CD4-positive, CD25-positive, alpha-beta regulatory T cell (primary cell): ENCODE measurements at places on chromosomes 3 and 15.
A peak's percentile ranks its signal among the peaks of the same experiment; 100 is the strongest.

- no peaks in the 10 kb centered on the region for H3K4me1 ChIP-seq
- H3K36me3 ChIP-seq, result no peaks in the 10 kb centered on the region
- no peak for DNase-seq
- H3K27ac ChIP-seq, result no peak overlapping the region
- H3K4me3 ChIP-seq, result no peak overlapping the region
Observed at GRCh38 chr15:87648278-87648677, 608.3 kb downstream of the NTRK3 start.

- DNase-seq, result no peak
- peak overlapping the region; percentile 76 for H3K27ac ChIP-seq
- H3K27me3 ChIP-seq, result no peaks in the 10 kb centered on the region
- H3K4me3 ChIP-seq, result peak overlapping the region; percentile 77
- peaks cover 9% of the 10 kb centered on the region for H3K36me3 ChIP-seq
Observed at GRCh38 chr3:152321955-152322377, 53.2 kb downstream of the MBNL1 start.

DNA sequence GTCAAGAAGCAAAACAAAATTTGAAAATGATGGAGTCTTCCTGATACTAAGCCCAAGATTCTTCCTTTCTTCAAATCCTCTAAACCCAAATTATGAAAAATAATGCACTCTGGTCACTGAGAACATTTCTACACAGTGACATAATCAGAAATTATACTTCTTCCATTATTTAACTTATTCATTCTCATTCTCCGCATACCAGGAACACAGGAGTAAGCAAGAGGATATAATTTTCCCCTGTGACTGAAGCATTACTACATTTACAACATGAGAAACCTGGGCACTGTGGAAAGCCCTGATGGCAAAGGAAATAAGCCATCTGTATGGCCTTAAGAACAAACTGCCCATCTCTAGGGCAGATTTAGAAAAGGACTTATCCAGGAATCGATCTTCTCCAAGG, 47.0 kb downstream of the EXD1 start:
- H3K27ac ChIP-seq, result no peak overlapping the region
- no peak for DNase-seq
- H3K27me3 ChIP-seq, result no peaks in the 10 kb centered on the region
- no peaks in the 10 kb centered on the region for H3K36me3 ChIP-seq
- no peaks in the 10 kb centered on the region for H3K4me1 ChIP-seq
- no peak overlapping the region for H3K4me3 ChIP-seq

DNA sequence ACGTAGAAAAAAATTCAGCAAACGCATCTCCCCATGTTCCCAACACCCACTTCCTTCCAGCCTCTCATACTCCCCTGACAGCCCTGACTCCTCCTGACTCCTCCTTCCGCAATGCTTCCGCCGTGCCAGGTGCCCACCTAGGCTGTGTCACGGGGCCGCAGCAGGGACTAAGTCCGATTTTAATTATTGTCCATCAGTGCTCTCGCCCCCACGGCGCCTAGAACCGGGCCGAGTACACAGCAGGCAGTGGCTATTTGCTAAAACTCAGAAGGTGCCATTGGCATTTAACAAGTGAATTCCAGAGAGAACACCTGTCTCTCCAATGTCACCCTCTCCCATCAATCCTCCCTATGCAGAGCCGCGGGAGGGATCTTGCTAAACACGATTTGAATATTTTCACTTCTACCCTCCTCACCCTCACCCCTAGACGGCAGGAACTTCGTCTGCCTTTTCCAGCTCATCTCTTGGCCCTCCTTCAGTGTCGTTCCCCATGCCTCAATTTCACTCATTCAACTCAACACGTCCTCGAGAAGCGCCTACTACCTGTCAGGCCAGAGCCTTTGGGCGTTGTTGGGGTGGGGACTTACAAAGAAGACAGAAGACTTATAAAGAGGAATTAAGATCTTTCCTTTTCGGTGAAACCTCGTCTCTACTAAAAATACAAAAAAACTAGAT, 11.5 kb upstream of the SHF start:
- no peaks in the 10 kb centered on the region for H3K36me3 ChIP-seq
- peak; percentile 57 for DNase-seq

DNA sequence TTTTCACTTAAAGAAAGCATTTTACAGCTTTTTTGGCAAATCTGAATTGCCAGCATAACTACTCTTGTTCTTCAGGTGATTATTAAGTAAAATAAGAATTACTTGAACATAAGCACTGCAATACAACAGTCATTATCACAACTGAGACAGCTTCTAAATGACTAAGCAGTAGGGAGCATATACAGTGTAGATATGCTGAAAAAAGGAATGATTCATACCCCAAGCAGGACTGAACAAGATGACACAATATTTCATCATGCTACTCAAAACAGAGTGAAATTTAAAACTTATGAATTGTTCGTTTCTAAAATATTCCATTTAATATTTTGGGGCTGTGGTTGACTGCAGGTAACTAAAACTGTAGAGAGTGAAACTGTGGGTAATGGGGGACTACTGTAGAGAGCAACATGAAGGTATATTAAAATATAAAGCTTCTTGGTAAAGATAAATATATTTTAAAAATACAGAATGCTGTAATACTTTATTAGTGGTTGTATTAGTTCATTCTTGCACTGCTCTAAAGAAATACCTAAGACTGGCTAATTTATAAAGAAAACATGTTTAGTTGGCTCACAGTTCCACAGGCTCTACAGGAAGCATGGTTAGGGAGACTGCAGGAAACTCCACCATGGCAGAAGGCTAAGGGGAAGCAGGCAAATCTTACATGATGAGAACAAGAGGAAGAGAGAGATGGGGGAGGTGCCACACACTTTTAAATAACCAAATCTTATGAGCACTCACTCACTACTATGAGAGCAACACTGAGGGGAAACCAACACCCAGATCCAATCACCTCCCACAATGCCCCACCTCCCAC, 84.8 kb downstream of the DCLK3 start:
- no peaks in the 10 kb centered on the region for H3K36me3 ChIP-seq
- H3K27ac ChIP-seq, result no peak overlapping the region
- H3K27me3 ChIP-seq, result peaks cover 2% of the 10 kb centered on the region
- no peaks in the 10 kb centered on the region for H3K4me1 ChIP-seq
- H3K4me3 ChIP-seq, result no peak overlapping the region

- H3K27ac ChIP-seq, result no peak overlapping the region
- no peaks in the 10 kb centered on the region for H3K36me3 ChIP-seq
- no peak overlapping the region for H3K4me3 ChIP-seq
- H3K27me3 ChIP-seq, result no peaks in the 10 kb centered on the region
- H3K4me1 ChIP-seq, result no peaks in the 10 kb centered on the region
Observed at GRCh38 chr3:145191543-145191942, 969.4 kb downstream of the PLOD2 start.

GRCh38 chr3:10300087-10300486, 7.3 kb upstream of the GHRL start:
- no peak overlapping the region for H3K27ac ChIP-seq
- H3K27me3 ChIP-seq, result no peaks in the 10 kb centered on the region
- H3K4me1 ChIP-seq, result no peaks in the 10 kb centered on the region
- no peak for DNase-seq
- peaks cover 64% of the 10 kb centered on the region for H3K36me3 ChIP-seq

GRCh38 chr3:150384296-150385212, 23.5 kb upstream of the TSC22D2 start:
- no peaks in the 10 kb centered on the region for H3K27me3 ChIP-seq
- no peak overlapping the region for H3K27ac ChIP-seq
- no peaks in the 10 kb centered on the region for H3K36me3 ChIP-seq
- peaks cover 16% of the 10 kb centered on the region for H3K4me1 ChIP-seq
- H3K4me3 ChIP-seq, result peak overlapping the region; percentile 73
- DNase-seq, result peak; percentile 27

DNA sequence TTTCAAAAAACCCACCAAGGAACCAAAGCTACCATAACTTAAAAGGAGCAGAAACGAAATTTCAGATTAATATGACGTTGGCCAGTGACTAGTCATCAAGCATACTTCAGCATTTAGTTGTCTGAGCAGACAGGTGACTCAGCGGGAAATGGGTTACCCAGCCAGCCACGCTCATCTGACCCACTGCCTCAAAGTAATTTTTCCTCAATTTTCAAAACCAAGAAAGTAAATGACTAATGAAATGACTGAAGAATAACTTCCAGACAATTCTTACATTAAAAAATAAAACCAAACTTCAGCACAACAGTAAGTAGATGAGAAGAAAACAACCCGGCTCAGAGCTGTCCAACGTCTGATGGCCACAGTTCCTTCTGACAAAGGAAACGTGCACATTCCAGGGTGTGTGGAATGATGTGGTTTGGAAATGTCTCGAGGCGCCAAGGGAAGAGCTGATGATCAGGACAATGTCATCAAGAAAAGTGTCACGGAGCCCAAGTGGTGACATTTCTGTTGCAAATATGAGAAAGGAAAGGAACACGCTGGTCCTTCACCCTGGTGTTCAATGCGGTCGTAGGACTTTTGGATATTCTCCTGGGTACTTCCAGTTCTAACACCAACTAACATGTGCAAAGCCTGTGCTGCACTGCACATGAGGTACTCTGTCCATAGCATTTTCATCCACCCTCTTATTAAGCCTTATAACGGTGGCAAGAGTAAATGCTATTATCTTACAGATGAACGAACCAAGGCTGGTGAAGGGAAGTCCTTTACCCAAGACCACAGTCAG, 79.1 kb downstream of the FOXP1 start:
- no peak for DNase-seq
- H3K4me3 ChIP-seq, result peak overlapping the region; percentile 14
- H3K36me3 ChIP-seq, result peaks cover 4% of the 10 kb centered on the region
- peaks cover 34% of the 10 kb centered on the region for H3K4me1 ChIP-seq
- no peaks in the 10 kb centered on the region for H3K27me3 ChIP-seq

- no peaks in the 10 kb centered on the region for H3K27me3 ChIP-seq
- H3K4me3 ChIP-seq, result no peak overlapping the region
- no peaks in the 10 kb centered on the region for H3K4me1 ChIP-seq
- no peak overlapping the region for H3K27ac ChIP-seq
- no peak for DNase-seq
- H3K36me3 ChIP-seq, result no peaks in the 10 kb centered on the region
Observed at GRCh38 chr3:78792733-78793132, 975.1 kb downstream of the ROBO1 start.

GRCh38 chr15:66779331-66780009, 77.4 kb downstream of the SMAD6 start:
- no peak overlapping the region for H3K4me3 ChIP-seq
- no peaks in the 10 kb centered on the region for H3K36me3 ChIP-seq
- no peaks in the 10 kb centered on the region for H3K4me1 ChIP-seq
- H3K27ac ChIP-seq, result no peak overlapping the region
